ENCODE measurements at places on chromosomes 2 and 18. TPM values are rescaled to one million over a fixed set of nuclear protein-coding genes. Genes with fewer than 3 reads are reported as not detected.

GRCh38 chr2:60480089-60480773 is 73.2 kb downstream of the BCL11A start:
- no peak for DNase-seq

RESP18 gene
- not detected for total RNA-seq

DPYSL5 gene
- not detected for total RNA-seq

- no peak for DNase-seq
Observed at GRCh38 chr2:232779465-232779864, 3.1 kb upstream of the KCNJ13 start.

DNA sequence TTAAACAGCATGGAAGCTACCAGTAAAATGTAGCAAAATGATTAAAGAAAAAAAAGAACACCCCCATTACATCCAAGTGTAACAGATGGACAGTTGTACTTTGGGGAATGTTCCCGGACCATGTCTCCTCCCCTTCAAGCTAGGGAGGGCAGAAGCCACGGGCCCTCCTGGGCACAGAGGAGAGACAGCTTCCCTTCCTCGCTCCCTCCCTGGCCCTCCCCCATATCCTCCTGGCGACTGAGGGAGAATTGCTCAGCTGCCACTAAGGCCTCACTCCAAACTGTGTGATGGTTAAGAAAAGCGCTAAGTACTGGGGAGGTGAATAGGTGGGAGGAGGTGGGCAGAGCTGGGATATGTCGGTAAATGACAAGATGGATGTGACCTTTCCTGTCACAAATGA is 358.0 kb downstream of the HRH4 start:
- DNase-seq, result no peak

POTEJ gene
- not detected for total RNA-seq

GRCh38 chr2:177251165-177251542 is 13.4 kb downstream of the NFE2L2 start:
- DNase-seq, result no peak

ITSN2 gene
- 104 TPM for total RNA-seq

LRRC30 gene
- not detected for total RNA-seq

- DNase-seq, result no peak
Observed at GRCh38 chr2:177296040-177296439, 31.5 kb upstream of the NFE2L2 start.

IL1R1 gene
- total RNA-seq, result 196 TPM

MAP2 gene
- total RNA-seq, result 44.0 TPM

KLHL30 gene
- 0.90 TPM for total RNA-seq

DNA sequence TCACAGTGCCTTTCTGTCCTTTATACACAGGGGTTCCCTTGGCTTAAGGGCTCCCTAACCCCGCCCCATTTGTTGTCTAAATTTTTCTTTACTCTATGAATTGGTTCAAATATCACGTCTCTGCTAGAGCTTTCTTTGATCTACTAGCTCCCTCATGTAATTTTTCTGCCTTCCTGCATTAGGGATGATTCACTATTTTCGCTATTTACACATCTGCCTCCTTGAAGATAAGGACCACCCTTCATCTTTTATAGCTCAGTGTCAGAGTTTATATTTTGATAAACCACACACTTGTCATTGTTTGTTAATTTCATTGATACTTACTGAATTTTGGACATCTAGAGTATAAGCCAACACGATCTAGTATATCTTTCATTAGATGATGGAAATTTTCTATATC is 169.2 kb downstream of the LPIN1 start:
- no peak for DNase-seq

DNA sequence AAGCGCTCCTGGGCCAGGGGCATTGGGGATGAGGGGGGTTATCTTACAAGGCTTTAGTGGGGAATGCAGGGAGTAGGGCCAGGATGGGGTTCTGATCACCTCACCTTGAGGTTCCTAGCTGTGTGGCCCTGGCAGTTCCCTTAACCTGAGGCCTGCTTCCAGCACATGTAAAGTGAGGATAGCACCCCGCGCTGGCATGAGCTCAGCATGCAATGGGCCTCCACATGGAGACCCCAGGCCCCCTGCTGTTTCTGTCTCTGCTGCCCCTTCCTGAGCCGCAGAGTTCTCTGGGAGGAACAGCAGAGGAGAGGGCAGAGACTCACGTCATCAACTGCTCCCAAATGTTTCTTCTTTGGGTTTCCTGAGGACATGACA is 8.6 kb upstream of the TEX51 start:
- DNase-seq, result no peak

GTF2A1L gene
- total RNA-seq, result not detected

- DNase-seq, result no peak
Observed at GRCh38 chr18:5073026-5073944, 123.8 kb downstream of the AKAIN1 start.

DNA sequence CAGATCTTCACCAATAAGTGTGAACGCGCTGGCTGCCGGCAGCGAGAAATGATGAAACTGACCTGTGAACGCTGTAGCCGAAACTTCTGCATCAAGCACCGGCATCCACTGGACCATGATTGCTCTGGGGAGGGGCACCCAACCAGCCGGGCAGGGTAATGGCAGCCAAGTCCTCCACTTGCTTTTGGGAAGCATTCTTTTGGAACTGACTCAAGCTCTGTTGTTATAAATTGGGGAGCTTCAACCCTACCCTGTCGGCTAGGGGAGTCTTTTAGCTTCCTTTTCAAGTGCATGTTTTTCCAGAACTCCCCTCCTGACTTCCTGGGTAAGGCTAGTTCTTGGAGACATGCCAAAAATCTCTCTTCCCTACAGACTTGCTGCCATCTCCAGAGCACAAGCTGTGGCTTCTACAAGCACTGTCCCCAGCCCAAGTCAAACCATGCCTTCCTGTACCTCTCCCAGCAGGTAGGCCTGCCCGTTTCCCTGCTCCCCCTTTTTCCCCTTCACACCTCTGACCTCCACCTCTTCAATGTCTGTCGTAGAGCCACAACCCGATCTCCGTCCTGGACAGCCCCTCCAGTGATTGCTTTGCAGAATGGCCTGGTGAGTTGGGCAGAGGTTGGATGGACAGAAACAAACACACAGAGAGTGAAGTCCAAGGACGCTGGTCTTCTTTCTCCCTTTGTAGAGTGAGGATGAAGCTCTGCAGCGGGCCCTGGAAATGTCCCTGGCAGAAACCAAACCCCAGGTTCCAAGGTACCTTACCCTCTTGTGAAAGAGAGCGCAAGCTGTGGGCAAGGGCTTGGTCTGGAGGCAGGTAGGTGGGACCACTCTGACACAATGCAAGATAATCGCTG is 1.5 kb downstream of the ZFAND2B start:
- DNase-seq, result no peak

PLEK gene
- 32.9 TPM for total RNA-seq

GRCh38 chr18:13614641-13615288 is 111.6 kb downstream of the FAM210A start:
- no peak for DNase-seq

DNA sequence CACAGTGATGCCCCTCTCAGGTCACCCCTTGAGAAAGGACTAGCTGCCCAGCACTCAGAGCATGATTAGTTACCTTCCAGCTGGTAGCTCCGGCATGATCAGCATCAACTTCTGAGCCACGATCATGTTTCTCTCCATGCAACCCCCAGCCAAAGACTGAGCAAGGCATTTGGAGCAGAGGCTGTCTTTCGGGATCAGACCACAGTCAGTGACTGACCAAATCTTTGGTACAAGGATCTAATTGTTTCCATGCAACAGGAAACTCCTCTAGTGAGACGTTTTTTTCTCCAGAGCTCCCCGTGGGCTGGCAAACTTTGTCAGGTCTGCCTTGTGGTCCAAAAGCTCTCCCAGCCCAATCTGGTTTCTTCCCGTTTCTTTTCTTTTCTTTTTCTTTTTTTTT is 244.3 kb downstream of the METTL4 start:
- no peak for DNase-seq

FSIP2 gene
- 0.29 TPM for total RNA-seq

HOXD12 gene
- total RNA-seq, result not detected

DNA sequence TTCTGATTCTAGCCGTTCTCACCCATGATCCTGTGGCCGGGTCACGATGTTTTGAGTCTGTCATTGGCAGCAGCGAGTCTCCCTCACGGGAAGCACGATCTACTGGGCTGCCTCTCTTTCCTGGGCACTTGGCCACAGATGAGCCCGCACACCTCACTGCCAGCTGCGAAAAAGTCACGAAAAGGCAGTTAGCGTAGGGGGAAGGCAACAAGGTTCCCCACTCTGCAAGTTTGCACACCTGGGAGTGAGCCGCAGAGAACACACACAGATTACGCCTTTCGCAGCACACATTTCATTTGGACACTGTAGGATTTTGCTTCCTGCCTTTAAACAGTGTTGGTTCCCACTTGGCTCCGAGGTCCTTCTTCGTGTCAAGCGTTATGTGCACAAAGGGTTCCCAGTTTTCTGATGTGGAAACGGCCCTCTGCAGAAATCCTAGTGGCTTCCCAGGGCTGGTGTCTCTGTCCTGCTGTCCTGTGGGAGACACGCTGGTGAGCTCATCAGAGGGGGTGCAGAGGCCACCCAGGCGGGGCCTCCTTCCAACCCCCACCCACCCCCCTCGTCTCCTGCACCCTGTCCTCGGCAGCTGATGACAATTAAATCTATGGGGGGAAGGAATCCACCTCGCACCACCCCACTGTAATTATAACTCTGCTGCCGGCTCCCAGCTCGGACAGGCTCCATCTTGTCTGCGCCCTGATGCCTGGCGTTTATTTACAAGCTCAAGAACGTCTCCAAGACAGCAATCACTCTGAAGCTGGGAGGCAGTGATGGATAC is 157.3 kb upstream of the SALL3 start:
- DNase-seq, result no peak

ANKRD62 gene
- 0.12 TPM for total RNA-seq

PPP4R3B gene
- 65.5 TPM for total RNA-seq

- no peak for DNase-seq
Observed at GRCh38 chr2:4964001-4964540, 728.1 kb upstream of the SOX11 start.

TTN gene
- total RNA-seq, result 19.6 TPM

- no peak for DNase-seq
Observed at GRCh38 chr2:27730261-27730662, 41.3 kb upstream of the MRPL33 start.

CD207 gene
- total RNA-seq, result 3.6 TPM

GRCh38 chr2:68577183-68577582 is 66.2 kb upstream of the PROKR1 start:
- DNase-seq, result no peak

DNA sequence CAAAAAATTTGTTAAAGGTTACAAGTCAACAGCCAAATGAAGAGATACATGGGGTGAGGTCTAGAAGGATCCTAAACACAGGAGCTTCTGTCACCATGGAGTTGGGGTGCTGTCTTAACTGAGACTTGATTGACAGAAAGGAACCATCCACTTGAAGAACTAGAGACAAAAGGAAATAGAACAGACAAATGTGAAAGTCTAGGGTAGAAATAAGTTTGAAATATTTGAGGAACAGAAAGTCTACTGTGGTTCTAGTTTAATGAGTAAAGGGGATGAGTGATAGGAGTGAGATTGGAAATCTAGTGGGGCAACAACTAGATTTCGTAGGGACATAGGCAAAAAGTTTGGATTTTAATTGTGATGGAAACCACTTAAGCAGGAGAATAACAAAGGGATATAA is 18.7 kb downstream of the RBBP8 start:
- no peak for DNase-seq

GRCh38 chr2:83650898-83651297 is 808.2 kb downstream of the SUCLG1 start:
- DNase-seq, result no peak

ASB18 gene
- not detected for total RNA-seq

All from upper lobe of right lung (tissue), 1 donor.